ENCODE measurements at places on chromosomes 2 and 18.

DNA sequence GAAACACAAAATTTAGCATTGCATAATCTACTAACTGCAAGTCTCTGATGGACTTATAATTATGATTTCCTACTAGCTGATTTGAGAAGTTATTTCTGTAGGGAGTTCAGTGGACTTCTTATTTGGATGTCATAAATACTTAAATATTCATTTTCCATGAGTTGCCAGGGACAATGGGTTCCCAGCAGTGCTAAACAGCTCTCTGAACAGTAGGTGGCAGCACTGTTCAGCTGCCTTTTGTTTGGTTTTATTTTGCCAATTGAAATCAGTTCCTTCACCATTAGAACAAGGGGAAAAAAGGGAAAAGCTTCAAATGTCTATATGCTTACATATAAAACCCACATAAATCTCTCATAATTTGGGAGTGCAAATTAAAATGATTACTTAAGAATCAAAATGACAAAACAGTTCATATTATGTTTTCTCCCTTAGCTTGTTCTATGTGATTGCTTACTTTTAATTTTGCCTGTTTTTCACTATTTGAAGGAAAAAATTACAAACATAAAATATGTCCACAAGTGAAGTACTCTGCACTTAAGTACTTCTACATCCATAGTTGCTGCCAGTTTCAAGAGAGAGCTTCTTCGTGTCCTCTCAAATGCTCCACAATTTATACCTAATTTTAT, 898.9 kb downstream of the CPS1 start:
- DNase-seq: peak; percentile 74

DNA sequence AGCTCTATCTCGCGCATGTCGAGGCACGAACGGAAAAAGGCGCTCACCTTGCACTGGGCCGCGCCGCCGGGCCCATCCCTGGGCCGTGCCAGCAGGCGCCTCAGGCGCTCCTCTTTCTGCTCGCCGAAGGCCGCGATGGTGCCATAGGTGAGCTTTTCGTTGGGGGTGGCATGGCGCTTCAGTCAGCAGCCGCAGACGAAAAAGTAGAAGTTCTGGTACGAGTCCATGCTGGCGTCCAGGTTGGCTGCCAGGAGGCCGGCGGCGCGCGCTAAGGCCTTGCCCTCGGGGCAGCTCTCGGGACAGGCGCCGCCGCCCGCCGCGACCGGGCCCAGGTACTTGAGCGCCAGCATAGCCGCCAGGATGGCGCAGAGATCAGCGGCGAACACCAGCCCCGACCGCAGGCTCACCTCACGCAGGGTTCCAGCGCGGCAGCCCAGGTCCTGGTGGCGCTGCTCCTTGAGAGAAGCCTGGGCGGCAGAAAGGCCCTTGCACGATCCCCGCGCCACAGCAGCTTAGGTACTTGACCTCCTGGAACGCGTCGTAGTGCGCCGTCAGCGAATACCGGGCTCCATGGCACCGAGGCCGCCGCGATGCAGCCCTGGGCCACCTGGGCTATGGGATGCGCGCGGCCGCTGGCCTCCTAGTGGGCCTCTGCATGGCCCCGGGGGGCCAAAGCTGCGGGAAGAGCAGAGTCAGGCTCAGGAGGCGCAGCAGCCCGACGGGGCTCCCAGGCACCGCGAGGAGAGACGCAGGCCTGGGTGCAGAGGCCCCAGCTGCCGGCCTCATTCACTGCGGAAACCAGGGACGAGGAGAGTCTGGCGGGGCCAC, 12.8 kb downstream of the ALPG start:
- peak; percentile 62 for DNase-seq

GRCh38 chr2:17736989-17737388, 16.6 kb downstream of the SMC6 start:
- DNase-seq: no peak

DNA sequence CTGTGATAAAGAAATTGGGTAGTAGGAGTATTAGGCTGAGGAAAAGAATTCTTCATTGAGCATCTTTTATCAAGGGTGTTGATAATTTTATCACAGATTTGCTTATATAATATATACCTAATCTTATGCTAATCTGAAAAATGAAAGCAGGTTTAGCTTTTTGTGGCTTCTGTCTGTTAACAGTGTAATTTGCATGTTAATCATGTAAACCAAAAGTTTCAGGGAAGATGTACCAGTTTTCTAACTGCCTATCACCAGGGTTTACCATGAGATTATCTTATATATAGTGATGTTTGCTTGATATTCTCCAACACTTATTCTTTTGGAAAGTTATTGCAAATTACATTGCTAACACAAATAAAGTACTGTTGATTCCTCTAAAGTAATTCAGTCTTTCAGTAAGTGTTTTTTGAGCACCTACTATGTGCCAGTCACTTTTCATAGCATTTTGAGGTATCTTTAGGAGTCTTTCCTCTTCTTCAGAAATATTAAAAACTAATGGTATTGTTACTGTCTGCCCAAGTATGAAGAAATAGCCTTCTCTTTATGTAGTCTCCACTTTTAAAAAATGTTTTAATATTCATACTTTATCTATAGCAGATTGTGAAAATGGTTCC, 41.6 kb downstream of the GCC2 start:
- DNase-seq: no peak

- DNase-seq: no peak
Observed at GRCh38 chr2:241193271-241193670, 4.8 kb downstream of the ANO7 start.

DNA sequence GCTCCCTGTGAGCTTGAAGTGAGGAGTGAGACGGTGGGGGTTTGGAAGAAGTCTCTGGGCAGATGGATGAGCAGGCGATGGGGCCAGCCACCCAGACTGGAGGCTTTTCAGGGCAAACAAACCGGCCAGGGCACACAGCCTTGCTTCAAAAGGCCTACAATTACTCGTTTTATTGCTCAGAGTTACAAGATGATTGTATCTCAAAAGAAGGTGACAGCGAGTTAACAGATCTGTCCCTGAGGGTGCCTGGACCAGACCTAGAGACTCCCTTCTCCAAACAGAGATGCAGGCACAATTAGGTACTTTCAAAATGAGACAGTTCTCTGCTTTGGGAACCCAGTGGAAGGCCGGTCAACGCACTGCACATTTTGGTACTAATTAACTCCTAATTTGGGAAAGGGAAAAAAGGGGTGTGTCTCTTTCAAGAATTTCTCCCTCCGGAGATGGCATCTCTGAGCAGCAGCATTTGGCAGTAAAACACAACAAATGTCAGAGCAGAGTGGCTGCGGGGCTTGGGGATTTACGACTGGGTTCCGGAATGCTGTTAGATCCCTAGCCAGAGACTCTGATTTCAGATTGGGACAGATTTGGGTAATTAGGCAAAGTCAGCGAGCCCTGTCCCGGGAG, 226.7 kb downstream of the TTC32 start:
- no peak for DNase-seq

DNA sequence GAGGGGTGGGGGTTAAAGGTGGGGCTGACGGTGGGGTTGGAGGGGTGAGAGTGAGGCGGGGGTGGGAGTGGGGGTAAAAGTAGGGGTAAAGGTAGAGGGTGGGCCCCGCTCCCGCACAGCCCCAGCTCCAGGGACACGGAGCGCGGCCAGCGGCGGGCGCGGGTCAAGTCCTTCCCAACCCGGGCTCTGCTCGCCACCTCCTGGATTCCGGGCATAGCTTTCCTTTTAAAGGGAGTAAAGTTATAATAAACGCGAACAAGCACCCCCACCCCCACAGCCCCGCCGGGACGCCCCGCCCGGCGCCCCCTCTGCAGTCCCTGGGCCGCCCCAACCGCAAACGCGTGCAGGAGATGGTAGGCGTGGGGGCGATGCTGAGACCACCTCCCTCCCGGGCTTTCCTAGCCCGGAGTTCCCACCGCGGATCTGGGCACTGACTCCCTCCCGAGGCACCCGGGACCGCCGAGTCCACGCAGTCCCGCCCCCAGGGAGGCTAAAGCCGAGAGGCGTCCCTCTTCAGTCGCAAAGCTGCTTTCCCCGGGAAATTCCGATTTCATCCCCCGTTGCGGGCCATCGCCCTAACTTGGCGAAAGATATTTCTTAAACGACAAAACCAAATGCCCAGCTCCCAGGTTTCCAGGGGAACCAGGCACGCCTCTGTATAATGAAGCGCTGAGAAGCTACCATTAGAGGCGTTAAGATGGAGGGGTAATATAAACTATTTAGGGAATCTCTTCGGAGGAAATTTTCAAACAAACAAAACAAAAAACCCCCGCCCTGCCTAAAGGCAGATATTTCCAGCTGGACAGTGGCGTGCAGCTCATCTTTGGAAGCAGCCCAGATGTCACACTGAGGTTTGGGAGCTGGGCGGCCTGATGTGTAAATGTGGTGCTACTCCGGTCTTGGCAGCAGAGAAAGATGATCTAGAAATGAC, at the start of gene LIMS2:
TSS of gene LIMS2 (minus strand) at position 200 of the 931 bp plus-strand sequence. CDS start 506 bp downstream, outside the sequence.
- peak; percentile 70 for DNase-seq

- no peak for DNase-seq
Observed at GRCh38 chr2:122186761-122187222, 431.3 kb downstream of the TSN start.

GRCh38 chr2:47644351-47644750, 138.6 kb upstream of the MSH6 start:
- DNase-seq: no peak

GRCh38 chr18:12628706-12629702, 28.9 kb downstream of the SPIRE1 start:
- DNase-seq: no peak

DNA sequence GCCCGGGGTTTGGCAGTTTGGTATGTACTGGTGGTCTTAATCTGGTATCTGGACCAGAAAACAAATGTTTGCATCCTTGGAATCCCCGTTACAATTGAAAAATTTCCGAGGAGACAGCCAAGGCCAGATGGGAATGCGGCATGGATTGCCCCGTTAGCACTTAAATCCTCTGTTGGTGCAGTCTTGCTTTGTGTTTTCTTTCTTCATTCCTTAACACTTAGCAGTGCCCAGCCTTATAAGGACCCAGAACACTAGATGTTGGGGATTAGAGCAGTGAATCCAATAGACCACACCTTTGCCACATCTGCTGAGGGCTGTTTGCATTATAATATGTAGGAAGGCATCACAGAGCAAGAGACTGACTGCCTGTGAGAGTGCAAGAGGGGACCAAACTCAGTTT, 12.8 kb upstream of the ZNF532 start:
- no peak for DNase-seq

DNA sequence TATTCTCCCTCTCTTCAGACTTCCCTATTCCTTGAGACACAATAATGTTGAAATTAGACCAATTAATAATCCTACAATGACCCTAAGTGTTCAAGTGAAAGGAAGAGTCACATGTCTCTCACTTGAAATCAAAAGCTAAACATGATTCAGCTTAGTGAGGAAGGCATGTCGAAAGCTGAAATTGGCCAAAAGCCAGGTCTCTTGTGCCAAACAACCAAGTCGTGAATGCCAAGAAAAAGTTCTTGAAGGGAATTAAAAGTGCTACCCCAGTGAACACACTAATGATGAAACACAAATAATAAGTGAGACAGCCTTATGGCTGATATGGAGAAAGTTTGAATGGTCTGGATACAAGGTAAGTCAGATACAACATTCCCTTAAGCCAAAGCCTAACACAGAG, 115.4 kb downstream of the PXDN start:
- no peak for DNase-seq

DNA sequence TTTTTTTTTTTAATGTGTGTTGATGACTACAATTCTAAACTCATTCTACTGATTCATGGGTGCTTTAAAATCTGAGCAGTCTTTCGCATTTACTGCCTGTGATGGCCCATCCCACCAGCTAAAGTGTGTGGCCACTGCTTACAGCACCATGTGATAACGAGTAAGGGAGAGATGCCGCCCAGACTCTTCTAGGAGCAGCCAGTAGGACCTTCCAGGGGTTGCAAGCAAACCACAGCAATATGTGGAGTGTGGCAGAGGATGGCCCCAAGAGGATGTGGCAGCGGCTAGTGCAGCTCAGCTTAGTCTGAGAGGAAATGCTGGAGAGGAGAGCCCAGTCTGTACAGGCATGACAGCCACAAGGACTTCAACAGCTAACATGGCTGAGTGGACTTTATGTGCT, 14.9 kb downstream of the IL1B start:
- DNase-seq: no peak

DNA sequence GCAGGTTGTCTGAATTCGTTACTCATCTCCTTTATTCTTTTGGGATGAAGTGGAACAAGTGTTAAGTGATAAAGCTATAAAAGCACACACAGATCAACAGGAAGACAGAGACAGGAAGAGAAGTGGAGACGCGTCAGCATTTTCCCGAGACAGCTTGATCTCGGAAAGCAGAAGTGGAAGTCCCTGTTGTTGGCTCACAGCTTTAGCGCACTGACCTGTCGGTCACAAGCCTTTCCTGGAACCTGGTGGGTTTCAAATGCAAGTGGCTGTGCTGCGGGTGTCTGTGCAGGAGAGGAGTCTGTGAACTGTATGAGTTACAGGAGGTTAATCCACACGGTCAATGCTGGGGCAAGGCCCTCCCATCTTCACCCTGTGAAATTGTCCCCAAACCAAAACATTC, 116.6 kb upstream of the PELI1 start:
- DNase-seq: peak; percentile 13

- DNase-seq: no peak
Observed at GRCh38 chr2:210267698-210268097, 42.5 kb upstream of the ACADL start.

DNA sequence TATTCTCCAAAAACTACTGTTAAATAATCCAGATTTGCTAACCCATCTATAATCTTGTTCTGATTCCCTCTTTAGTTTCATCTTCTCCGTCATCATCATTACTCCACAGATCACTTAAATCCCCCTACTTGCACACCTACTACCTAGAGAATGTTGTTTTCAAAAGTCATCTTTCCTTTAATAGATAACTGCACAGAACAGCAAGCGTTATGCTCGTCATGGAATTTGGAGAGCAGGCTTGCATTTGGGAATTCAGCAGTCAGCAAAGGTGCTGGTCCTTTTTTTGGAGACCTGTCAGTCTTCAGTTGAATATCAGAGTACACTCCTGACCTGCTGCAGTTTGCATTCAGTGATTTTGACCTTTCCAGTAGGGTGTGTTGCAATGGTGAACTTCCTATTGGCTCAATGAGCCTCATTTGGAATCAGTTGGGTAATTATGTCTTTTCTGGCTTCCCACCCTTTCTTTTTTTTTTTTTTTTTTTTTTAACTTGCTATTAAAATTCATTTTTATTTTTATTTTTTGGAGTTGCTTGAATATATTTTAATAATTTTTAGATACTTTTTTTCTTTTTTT, 110.6 kb downstream of the HNRNPLL start:
- DNase-seq: no peak

DNA sequence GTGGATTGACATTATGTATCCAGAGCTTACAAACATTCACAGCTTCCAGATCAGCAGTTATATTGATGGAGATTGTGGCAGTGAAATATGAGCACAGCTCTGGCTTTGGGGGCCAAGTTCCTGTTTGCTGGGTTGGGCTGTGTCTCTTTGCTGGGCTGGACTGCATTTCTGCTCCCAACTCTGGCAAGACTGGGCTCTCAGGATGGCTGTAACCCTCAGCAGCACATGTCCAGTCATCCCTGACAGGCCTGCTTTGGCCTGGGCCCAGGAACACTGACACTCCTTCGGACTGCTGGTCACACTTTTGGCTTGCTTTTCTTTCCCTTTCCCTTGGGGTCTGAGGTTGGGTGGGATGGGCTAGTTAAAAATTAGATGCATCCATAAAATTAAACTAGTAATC, 17.9 kb upstream of the VPS4B start:
- DNase-seq: no peak

All from neural progenitor cell (in vitro differentiated cells).